ENCODE measurements at places on chromosomes 7 and 10.

GRCh38 chr10:123743441-123744223 lies 77.5 kb downstream of the GPR26 start:
- no peak for DNase-seq

GRCh38 chr7:79529214-79529880 lies 75.9 kb upstream of the MAGI2 start:
- no peak for DNase-seq

- no peak for DNase-seq
Observed at GRCh38 chr7:51312951-51313737, 3.5 kb downstream of the COBL start.

DNA sequence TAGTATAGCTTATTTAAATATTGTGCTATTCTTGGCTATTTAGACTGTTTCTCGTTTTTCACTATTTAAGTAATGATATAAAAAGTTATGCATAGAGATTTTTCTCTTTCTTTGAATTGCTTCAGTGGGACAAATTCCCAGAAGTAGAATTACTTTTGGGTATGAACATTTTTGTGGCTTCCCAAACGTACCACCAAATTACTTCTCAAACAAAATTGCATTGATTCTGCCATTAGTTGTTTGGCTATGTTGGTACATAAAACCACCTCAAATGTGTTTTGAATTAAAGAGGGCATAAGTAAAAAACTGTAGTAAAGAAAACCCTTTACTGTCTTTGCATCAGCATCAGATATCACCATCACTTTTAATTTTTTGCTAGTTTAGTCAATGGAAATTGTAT lies 31.0 kb downstream of the AKR1B1 start:
- no peak for DNase-seq
